Head of caudate nucleus (tissue), 42 donors: ENCODE measurements at places on chromosomes 3 and 15.

DNA sequence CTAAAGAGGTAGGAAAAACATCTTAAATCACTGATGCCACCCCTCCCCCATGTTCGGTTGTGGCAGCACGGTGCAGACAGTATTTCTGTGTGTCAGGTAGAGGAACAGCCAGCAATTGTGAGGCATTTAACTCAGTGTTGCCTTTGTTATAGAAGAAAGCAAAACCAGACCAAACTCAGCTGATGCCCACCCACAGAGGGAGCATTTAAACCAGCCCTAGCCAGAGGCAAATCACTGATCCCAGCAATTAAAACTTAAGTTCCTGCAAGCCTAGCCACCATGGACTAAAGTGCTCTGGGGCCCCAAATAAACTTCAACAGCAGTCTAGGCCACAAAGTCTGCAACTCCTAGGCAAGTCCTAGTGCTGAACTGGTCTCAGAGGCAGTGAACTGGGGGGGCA, 94.5 kb downstream of the CFAP20DC start:
- DNase-seq = no peak

DNA sequence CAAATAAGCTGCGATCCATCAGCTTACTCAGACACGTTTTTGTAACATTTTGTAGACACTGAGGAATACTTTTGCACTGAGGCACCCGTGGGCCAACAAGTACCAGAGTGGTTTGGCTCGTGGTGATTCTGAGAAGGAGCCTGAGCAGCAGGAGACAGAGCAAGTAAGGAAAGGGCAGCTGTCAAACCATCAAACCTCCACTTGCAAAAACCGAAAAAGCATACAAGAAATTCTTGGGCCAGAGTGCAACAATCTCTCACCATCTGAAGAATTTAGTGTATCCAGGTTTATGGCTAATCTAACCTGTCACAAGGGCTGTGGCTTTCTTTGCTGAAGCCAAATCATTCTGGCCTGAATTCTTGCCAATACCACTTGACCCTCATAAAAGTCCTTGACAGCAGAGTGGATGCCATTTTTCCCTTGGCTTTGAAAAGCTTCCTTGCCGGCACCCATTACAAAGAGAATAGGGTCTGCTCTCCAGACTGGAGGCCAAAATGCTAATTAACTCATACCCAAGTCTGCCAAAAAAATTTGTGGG, 56.7 kb downstream of the MYO1E start:
- DNase-seq = no peak

- DNase-seq = no peak
Observed at GRCh38 chr3:154244644-154245043, 79.6 kb downstream of the DHX36 start.

DNA sequence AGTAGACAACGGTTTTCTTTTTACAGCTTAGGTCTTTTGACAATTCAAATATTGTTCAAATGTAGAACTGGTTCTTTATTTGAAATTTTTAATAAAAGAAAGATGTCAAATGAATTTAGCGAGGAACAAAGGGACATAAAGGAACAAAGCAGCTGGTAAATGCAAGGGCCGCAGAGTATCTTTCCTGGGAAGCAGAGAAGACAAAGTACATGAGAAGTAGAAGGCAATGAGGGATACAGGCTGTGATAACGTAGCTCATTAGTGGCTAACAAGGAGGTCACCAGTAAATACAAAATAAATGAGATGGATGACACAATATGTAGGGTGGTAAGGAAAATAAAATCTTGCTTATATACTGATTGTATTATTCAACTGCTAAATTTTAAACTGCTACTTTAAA, 762.8 kb downstream of the VGLL3 start:
- no peak for DNase-seq

- DNase-seq = no peak
Observed at GRCh38 chr3:124303305-124303910, 311.5 kb upstream of the ROPN1 start.

DNA sequence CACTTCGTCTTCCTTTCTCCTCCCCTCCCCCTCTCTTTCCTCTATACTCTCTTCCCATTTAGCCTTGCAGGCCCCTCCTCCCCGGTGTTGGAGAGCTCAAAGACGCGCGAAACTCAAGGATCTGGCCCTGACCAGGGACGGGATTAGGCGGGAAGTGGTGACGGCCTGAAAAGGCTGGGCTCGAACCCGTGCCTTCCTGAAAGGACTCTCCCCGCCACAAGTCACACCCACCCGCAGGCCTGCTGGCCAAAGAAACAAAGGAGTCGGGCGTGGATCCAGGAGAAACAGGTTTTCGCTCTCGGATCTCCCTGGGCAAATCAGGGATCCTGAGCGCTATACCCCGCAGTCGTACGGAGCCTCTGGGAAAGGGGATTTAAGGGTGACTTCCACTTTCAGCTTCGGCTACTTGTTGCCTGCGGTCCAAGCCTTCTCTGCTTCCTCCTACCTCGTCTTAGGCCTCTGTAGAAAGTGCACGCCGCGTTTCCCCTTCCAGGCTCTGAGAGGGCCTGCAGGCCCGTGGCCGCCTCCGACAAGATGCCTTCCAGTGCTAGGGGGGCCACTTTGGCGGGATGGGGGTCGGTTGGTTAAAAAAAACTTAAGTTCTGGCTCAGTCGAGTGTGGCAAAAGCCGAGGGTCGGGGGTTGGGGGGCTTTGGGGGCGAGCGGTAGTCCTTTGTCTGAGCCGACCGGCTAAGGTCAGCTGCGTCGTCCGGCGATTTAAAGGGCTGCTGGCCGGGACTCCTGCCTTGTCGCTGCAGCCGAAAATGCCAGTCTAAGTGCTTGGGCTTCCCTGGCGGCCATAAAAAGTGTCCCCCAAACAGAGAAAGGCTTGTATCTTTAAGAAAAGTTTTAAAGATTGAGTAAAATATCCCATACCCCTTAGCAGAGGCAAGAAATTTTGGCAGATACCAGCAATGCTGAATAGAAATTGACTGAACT, 8.2 kb downstream of the ZIC4 start:
- no peak for DNase-seq

- no peak for DNase-seq
Observed at GRCh38 chr15:28955993-28956421, 70.2 kb downstream of the APBA2 start.

DNA sequence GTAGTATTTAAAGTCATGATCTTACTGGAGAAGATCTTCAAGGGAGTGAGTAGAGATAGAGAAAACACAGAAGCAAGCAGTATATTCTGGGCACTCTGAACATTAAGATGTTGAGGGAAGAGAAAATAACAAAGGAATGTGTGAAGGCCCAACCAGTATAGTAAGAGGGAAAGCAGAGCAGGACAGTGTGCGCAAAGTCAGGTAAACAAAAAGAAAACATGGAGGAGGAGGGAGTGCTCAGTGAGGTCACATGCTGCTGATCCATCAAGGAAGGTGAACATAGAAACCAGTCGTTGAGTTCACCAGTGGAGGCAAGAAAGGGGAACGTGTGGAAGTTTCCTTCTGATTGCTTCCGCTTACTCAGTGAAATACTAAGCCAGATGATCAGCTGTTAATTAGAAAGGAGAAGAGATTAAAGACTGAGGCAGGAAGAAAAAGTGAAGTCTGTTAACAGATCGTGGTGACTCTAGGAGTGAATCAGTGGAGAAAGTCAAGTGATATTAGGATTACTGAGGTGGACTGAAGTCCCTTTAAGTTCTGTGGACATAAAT, 47.2 kb downstream of the OPA1 start:
- no peak for DNase-seq

DNA sequence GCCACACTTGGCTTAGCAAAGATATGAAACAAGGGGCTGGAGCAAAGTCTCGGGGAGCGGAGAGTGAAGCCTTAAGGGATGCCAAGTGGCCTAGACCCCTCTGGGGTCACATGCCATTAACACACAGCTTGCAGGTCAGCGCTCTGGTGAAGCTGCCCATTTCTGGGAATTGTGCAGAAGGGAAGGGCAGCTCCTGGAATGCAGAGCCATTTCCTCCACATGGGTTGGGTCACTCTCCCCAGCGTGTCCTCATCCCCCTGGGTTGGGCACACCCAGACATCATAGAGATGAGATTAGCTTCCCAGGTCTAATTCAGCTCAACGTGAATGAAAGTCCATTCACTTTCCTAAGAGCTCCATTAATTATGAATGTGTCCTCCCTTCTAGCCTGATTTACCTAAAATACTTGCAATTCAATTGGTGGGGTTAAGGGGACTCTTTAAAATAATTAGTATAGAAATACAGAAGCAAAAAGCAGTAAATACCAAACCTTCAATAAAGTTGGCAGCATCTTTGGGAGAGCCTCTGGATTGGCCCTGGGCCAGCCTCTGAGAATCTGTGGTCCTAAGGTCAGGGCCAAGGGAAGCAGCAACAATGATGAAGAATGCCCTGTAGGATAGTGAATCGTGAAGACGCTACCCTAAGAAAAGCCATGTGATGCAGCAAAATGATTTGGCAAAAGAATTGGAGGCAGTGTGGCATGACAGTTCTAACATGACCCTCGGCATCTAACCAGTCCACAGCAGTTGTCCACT, 17.8 kb downstream of the MRAS start:
- no peak for DNase-seq

GRCh38 chr3:36482256-36482655, 102.0 kb downstream of the STAC start:
- DNase-seq = no peak

DNA sequence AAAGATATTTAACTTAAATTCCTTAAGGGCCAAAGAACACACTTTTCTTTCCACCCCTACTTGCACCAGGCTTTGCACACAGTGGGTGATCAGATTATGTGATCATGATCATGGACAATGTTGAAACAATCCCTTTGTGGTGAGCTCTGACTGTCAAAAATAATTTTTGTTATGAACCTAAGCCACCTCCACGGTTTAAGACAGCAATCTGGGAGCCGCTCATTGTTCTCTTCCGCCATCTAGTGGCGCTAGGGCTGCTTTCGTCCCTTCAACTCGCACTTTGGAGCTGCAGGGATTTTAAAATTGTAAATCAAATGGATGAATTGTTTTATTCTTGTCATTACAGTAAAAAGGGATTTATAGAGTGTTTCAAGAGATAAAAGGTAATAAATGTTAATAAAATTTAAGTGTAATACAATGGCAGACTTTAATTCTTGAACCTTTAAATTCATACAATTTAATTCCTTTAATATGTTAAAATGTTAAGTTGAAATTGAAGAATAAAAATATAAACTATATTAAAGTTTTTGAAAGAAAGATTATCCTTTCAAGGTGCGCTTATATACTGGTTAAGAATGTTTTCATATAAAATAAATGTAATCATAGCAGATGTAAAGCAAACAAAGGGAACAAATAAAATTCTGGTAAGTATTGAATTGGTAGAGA, 45.3 kb upstream of the ARL6 start:
- DNase-seq = peak; percentile 80

- no peak for DNase-seq
Observed at GRCh38 chr15:47955021-47955420, 165.8 kb upstream of the SLC24A5 start.

DNA sequence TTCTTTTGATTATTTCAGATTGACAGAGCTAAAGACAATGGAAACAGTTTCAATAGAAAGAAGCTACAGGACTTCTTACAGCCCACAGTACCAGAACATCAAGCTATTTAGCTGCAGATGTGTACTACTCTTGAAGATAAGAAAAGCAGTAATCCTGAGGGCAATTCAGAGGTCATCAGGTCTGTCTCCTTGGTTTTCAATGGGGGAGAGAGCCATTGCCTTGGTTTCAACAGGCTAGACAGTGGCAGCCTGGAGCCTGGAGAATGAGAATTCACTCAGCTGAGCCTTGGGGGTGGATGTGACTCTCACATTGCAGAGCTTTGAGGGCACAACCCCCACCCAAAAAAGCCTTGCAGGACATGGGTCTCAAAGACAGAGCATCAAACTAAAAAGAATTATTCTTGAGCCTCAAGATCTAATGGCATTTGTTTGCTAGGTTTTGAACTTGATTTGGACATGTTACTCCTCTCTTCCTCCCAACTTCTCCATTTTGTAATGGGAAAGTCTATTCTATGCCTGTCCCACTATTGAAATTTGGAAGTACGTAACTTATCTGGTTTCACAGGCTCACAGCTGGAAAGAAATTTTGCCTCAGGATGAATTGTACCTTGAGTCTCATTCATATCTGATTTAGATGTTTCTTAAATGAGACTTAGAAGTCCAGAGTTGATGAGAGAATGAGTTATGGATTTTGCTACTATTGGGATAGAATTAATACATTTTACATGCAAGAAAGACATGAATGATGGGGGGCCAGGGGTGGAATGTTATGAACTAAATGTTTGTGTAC, 36.9 kb downstream of the PLSCR1 start:
- DNase-seq = no peak

- DNase-seq = no peak
Observed at GRCh38 chr15:69302929-69303328, 4.2 kb downstream of the PAQR5 start.

DNA sequence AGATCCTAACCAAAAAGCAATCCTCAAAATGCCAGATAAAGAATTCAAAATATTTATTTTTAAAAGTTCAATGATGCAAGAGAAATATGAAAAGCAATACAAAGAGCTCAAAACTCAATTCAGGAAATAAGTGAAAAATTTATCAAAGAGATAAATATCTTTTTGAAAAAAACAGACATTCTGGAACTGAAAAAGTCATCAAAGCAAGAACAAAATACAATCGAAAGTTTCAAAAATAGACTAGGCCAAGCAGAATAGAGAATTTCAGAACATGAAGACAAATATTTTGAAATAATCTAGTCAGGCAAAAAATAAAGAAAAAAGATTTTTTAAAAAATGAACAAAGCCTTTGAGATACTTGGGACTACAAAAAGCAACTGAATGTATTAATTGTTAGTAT, 83.4 kb upstream of the STT3B start:
- no peak for DNase-seq

DNA sequence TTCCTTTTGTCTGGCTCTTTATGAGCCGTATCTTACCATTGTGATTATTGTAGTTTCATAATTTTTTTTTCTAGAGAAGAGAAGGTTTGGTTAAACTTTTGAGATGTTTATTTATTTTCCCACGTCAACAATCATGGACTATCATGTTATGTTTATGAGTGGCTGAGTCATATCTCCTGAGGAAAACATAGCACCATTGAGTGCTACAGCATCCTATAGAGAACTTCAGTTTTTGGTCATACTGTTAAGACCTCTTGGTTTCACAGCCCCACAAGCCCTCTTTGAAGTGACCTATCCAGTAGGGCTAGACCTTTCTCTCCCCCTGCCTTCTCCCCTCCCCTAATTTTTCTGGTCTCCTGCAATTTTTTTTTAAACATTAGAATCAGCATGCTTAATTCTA, 20.8 kb downstream of the PIK3CA start:
- DNase-seq = no peak

- DNase-seq = no peak
Observed at GRCh38 chr15:31461911-31462480, 135.4 kb downstream of the KLF13 start.

- no peak for DNase-seq
Observed at GRCh38 chr3:11607816-11608215, 35.9 kb downstream of the VGLL4 start.

GRCh38 chr3:33791477-33792166, 6.8 kb upstream of the PDCD6IP start:
- DNase-seq = no peak
